ENCODE measurements at places on chromosomes 2 and 18.

- DNase-seq, result no peak
Measured at GRCh38 chr2:228658998-228659397, 477.5 kb upstream of the SPHKAP start.

- DNase-seq, result peak; percentile 18
Measured at GRCh38 chr2:191869178-191869577, 22.3 kb upstream of the CAVIN2 start.

DNA sequence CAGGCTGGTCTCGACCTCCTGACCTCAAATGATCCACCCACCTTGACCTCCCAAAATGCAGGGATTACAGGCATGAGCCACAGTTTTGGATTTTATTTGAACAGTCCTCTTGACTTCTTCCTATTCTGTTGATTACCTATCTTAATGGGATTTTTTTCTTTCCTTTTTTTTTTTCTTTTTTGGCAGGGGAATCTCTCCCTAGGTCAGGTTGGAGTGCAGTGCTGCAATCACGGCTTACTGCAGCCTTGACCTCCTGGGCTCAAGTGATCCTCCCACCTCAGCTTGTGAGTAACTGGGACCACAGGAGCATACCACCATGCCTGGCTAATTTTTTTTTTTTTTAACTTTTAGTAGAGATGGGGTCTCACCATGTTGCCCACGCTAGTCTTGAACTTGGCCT lies 2.8 kb downstream of the MTHFD2 start:
- DNase-seq, result no peak

- DNase-seq, result no peak
Measured at GRCh38 chr2:224572338-224572737, 12.8 kb downstream of the CUL3 start.

- DNase-seq, result no peak
Measured at GRCh38 chr18:9333441-9334328, 888 bp upstream of the TWSG1 start.

- peak; percentile 20 for DNase-seq
Measured at GRCh38 chr2:204315236-204315662, 230.0 kb upstream of the PARD3B start.

DNA sequence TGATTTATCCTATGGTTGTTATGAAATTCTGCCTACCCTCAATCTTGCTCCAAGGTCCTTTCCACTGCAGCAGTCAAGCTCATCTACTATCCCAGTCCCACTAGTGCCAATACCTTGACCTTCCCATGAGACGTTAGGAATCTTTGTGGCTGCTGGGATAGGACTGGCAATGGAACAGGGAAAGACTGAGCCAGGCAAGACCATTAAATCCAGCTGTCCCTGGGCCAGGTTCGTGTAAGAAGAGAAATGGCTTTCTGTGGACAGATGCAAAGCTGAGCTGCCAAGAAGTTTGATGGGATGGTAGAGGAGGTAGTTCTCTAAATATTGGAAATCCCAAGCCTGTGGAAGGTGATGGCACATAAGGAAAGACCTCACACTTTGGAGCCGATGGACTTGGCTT lies 50.1 kb upstream of the TMEM17 start:
- DNase-seq, result no peak

DNA sequence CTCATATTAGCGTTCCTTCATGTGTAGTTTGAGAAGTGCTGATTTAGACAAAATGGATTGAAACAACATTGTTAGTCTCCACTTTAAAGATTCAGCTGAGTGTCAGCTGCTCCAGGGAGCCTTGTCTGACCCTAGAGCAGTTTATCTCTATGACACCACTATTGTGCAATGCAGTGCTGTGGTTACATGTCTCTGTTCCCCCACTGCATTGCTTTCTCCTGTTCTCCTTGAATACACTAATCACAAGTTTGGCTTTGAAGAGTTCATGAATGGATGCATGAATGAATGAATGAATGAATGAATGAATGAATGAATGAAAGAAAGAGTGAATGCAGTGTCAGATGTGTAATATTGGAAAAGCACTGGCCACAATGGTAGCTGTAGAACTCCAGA lies 38.3 kb downstream of the GCG start:
- DNase-seq, result no peak

DNA sequence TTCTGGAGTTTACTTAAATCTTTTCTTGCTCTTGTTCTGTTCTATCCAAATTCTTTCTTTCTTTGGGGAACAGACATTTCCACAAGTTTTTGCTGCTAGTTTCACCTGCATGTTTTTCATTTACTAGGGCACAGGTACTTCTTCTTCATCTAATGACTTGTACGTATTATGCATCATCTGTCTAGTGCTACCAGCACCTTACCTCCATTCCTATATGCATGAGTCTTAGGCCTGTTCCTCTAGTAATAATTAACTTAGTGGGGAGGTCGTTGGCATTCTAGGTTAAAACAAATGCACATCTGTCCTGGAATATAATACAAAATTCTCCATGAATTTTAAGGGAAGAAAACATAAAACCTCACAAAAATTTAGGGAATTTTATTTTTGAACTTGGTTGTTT lies 164.5 kb upstream of the STON1 start:
- DNase-seq, result no peak

DNA sequence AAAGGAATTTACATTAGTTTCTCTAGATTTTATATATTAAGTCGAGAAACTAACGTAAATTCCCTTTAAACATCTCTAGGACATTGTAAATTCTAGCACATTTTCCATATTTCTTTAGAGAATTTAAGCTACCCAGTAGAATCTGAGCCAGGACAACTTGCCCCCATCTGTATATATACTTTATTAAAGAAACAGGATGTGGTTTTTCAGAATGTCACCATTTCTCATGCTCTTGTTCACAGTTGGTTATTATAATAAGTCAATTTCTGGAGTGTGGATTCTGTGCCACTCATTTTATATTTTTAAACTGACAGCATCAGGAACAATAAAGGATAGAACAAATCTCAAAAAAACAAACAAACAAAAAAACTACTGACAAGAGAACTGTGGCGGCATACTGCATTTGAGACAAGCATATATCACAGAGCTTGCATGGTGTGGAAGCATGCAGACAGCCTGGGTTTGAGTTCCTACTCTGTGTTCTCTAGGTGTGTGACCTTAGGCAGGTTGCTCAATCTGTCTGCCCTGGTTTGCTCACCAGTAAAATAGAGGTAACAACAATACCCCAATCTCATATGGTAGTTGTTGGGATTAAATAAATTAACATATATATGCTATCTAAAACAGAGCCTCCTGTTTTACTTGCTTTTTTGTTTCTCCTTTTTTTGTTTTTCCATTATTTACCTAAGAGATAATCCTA lies 61.4 kb upstream of the DNER start:
- no peak for DNase-seq

DNA sequence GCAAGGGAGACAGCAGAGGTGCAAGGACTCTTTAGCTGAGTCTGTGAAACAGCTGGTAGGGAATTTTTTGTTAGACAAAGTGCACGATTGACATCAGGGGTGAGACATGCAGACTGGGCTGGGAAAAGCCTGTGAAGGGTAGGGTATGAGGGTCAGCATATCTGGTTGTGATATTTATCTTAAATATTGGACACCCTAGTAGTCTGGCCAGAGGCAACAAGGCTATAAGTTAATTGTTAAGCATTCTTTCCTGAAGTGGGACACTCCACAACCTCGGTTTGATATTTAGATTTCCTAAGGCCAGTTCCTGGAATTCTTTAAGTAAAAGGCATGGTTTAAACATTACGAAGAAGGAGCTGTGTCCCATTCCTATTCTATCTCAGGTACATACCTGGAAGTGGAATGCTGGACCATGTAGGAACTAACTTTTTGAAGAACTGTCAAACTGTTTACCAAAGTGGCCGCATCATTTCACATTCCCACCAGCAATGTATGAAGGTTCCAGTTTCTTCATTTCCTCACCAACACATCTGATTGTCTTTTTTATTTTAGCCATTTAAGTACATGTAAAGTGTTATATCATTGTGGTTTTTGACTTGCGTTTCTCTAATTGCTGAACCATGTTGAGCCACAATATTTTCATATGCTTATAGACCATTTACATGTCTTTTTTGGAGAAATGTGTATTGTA lies 22.5 kb downstream of the EHBP1 start:
- DNase-seq, result no peak

DNA sequence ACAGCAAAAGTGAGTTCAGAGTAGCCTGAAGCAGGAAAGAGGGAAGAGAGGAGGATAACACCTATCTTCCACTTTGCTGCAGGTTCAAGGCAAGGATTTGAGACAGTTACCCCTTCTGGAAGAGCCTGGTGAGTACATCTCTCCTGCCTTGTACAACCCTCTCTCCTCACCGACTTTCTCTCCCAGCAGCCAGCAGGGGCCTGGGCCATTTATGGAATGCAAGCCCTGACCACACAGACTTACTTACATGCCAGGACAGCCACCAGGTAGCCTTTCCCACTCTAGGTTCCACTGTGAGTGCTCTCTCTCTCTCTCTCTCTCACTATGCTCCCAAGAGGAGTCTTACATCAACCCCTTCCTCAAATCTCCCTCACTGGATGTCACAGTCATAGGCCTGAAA lies 57.0 kb downstream of the BCL11A start:
- DNase-seq, result no peak

DNA sequence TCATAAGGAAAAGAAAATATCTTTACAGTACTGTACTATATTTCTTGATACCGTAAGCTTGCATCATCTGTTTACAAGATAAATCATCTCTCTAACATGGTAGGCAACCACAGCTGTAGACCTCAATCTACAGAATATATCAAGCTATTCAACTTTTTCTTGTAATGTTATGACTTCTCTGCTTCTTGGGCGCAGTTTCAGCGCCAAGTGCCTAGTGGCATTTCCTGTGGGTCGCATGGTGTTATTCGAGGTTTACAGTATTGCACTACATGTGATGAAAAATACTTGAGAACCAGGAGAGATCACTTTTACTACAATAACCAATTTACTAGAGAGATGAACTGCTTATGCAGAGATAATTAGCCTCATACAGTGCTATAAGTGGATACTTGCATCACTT lies 34.0 kb upstream of the SESTD1 start:
- no peak for DNase-seq

GRCh38 chr18:27717816-27718215 lies 459.1 kb downstream of the CDH2 start:
- DNase-seq, result no peak

DNA sequence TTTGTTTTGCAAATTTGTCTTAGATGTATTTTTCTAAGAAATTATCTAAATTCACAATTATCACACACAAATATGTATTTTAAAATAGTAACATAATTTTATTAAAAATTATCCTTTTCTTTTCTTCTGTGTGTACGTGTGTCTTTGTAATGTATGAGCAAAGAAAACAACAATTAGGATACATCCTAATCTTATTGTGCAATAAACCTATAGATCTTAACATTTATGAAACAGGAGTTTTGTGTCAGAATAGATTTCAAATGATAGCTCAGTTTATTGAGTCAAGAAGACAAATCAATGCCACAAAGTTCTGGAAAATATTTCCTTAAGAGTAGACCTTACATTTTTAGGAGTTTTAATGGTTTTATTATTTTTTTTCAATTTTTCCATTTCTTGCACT lies 212.2 kb downstream of the KCNJ3 start:
- no peak for DNase-seq

DNA sequence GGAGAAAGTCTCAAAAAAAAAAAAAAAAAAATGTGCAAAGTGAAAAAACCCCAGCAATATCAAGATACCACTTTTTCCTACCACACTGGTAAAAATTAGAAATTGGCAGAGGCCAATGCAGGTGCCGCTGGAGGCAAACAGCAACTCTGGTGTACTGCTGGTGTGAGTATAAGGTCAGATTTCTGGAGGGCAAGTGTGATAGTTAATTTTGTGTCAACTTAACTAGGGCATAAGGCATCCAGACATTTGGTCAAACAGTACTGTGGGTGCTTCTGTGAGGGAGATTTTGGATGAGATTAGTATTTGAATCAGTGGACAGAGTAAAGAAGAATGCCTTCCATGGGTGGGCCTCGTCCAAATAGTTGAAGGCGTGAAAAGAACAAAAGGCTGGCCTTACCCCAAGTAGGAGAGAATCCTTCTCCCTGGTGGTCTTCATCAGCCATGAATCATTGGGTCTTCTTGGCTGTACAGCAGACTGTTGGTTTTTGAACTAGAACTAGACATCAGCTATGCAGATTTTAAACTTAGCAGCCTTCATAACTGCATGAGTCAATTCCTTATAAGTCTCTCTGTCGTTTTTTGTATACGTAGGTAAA lies 52.8 kb upstream of the FHL2 start:
- DNase-seq, result no peak

DNA sequence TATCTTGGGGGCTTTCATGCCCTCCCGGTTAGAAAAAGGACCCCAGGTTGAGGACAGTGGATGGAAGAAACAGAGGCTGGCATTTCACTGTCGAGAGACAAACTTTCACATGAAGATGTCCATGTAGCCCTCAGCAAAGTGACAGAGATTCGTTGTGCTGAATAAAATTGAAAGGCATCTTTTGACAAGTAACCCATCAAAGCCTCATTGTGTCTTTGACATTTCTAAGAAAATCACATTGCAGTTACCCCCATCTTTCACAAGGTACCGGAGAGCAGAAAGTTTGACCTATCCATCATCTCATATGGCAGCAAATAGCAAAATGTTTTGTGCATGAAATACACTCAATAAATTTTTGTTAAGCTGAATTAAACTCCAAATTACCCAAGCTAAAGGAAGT lies 2.0 kb upstream of the MBP start:
- DNase-seq, result no peak

DNA sequence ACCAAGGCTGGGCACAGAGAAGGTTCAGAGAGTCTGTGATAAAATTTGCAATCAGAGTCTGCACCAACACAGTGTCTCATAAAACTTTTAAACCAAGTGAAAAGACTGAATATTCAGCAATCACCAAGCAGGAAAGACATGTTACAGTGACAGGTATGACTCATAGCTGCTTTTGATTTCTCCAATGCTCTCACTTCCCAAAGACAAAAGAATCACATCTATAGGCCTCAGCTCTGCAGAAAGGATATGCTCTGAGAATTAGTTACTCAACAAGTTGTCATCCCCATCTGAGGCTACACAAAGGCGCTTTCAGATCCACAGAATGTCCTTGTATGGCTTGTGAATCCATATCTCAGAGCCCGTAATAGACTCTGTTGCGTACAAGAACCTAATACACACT lies 92.5 kb downstream of the KCNF1 start:
- no peak for DNase-seq

GRCh38 chr18:55206927-55207326 lies 247.7 kb upstream of the CCDC68 start:
- DNase-seq, result no peak

- no peak for DNase-seq
Measured at GRCh38 chr2:96107708-96108065, 8.7 kb downstream of the ADRA2B start.

GRCh38 chr2:161910200-161910599 lies 163.8 kb downstream of the DPP4 start:
- DNase-seq, result no peak

- DNase-seq, result no peak
Measured at GRCh38 chr2:143477714-143478443, 348.7 kb downstream of the ARHGAP15 start.

Measured in hypothalamus (tissue), 51 donors.